ENCODE measurements at places on chromosomes 1 and 21. TPM values are rescaled to one million over a fixed set of nuclear protein-coding genes. Genes with fewer than 3 reads are reported as not detected.

GRCh38 chr21:34885626-34886239 lies 163.4 kb downstream of the RUNX1 start:
- DNase-seq, result no peak

- peak; percentile 94 for DNase-seq
Observed at GRCh38 chr1:186503190-186503589, 42.3 kb upstream of the PDC start.

DNA sequence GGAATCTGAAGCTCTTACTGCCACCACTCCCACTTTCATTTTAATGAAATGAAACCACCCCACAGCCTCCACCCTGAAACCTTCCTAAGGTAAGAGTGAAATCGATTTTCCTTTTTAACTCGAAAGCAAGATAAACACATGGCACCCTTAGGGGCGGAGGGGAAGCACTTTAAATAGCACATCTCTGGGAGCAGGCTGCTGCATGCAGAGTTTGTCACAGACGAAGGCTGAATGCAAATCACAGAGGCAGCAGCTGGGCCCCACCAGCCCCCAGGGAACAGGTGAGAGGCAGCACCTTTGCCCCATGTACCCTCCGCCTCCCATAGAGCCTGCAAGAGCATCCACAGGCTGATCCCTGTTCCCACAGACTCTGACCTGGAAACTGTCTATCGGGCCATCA lies 60.0 kb upstream of the GRIK3 start:
- no peak for DNase-seq

- no peak for DNase-seq
Observed at GRCh38 chr1:99917214-99917613, 52.6 kb upstream of the SLC35A3 start.

The POLR3GL gene
- total RNA-seq, result 4.7 TPM

The CD5L gene
- total RNA-seq, result not detected

The SLC2A1 gene
- total RNA-seq, result 1,905 TPM

All from bronchial epithelial cell (primary cell).